Stimulated activated CD8-positive, alpha-beta memory T cell treated with anti-CD3 and anti-CD28 coated beads, Interleukin-15, amount 100 ng/mL, for 48 hours (primary cell): ENCODE measurements at places on chromosomes 13 and 19.

DNA sequence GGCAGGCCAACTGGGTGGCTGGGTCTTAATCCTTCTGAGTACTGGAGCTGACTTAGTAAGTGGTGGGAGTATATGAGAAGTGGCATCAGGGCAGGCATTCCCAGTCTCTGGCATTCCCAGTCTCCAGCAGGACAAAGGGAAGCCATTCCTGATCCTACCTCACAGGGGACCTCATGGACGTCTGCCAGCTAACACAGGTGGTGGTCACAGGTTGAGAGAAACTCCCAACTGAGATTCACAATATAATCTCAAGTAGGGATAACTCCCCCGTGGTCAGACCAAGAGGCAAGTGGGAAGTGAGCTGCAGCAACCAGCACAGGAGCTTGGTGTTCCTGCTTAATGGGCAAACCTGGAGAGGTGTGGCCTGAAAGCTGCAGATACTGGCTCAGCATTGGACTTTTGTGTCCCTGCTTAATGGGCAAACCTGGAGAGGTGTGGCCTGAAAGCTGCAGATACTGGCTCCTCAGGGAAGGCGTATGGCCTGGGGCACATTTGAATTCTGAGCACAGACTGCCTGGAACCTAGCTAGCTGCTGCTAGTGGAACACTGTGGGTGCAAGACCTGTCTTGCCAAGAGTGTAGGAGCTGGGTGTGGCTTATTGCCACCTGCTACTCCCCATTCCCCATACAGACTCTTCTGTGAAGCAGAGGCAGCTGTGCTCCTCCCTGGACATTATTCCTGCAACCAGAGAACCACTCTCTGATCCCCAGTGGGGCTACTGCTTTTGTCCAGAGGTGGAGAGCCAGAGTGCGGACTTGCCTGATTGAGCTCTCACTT, 25.9 kb upstream of the OR10H2 start:
- DNase-seq: no peak

DNA sequence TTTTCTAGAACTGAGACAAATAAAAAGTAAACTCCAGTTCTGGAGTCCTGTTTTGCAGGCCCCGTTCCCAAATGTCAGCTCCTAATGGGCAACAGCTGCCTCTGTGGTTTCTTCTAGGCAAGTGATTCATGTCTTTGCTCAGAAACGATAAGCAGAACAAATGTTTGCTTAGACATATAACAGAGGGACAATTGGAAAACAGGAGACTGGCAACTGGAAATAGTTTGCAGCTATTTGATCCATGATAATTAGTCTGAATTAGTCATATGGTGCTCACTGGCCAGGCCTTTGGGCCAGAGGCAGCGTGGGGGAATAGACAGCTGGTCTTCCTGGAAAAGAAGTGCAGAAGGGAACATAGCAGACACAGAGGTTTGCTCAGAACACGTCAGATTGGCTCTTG, 29.2 kb upstream of the TSHZ3 start:
- DNase-seq: no peak

DNA sequence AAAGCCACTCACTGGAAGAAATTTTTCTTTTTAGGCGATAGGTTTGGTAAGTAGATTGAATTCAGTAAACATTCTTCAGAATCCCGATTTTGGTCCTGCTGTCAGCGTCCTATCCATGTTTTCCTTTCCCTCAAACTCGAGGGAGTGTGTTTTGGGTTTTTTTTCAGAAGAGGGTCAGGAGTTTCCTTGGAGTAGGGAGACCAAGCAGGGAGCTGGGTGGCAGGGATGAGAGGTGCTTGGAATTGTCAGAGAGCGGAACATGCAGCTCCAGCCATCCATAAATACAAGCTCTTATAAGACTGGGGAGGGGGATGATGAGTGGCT, 1.6 kb upstream of the PCDH8 start:
- DNase-seq: no peak

DNA sequence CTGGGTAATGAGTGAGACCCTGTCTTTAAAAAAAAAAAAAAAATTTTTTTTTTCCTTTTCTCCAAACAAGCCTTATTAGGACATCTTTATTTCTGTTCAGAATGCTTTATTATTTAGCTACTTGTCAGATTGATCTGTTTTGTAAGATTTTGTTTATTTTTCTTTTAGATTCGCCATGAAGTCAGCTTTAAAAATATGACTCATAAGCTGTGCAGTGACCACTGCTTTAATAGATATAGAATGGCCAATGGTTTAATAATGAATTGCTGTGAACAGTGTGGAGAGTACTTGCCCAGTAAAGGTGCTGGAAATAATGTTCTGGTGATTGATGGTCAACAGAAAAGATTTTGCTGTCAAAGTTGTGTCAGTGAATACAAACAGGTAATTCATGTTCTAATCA, 47.7 kb downstream of the ZMYM2 start:
- DNase-seq: no peak

GRCh38 chr19:37227996-37228395, 10.0 kb downstream of the ZNF383 start:
- DNase-seq: no peak

DNA sequence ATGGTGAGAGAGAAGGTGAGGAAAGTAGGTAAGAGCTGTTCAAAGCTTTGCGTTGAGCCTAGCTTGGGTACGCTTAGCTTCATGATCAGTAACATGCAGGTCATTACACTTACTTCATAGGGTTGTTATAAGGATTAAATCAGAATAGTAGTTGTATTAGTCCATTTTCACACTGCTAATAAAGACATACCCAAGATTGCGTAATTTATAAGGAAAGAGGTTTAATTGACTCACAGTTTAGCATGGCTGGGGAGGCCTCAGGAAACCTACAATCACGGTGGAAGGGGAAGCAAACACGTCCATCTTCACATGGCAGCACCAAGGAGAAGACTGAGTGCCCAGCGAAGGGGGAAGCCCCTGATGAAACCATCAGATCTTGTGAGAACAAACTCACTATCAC, 21.9 kb downstream of the GPALPP1 start:
- DNase-seq: no peak

DNA sequence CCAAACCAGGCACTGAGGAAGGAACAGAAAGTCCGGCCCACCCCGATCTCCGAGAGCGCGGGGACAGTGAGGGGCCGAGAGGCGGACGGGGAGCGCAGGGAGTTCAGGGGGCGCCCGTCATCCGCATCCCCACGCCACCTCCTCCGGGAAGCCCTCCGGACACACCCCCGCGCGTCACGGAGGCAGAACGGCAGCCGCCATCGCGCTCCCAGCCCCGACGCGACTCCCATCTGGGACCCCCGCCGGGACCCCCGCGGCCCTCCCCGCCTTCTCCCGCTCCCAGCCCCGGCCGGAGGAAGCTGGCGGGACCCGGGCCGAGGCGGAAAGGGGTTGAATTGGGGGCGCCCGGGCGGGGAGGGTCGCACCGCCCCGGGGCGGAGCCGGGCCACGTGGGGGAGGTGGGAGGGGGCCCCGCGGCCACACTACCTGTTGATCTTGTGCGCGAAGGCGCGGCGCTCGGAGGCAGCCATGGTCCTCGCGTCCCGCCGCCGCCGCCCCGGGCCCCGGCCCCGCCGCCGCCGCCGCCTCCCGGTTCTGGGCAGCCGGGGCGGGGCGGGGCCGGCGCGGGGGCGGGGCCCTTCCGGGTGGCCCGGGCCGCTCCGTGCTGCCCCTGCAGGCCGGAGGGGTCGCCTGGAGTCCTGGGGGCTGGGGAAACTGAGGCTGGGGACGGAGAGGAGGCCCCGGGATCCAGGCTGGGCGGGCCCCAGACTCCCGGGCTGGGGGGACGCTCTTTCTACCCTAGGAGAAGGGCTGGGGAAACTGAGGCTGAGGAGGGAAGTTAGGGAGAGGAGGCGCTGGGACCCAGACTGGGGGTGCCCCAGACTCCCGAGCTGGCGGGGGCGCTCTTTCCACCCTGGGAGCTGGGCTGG, at the start of gene DOCK6:
Gene DOCK6 (minus strand): TSS at position 554 of the 869 bp plus-strand sequence. CDS start 84 bp downstream, at position 470.
- no peak for DNase-seq

DNA sequence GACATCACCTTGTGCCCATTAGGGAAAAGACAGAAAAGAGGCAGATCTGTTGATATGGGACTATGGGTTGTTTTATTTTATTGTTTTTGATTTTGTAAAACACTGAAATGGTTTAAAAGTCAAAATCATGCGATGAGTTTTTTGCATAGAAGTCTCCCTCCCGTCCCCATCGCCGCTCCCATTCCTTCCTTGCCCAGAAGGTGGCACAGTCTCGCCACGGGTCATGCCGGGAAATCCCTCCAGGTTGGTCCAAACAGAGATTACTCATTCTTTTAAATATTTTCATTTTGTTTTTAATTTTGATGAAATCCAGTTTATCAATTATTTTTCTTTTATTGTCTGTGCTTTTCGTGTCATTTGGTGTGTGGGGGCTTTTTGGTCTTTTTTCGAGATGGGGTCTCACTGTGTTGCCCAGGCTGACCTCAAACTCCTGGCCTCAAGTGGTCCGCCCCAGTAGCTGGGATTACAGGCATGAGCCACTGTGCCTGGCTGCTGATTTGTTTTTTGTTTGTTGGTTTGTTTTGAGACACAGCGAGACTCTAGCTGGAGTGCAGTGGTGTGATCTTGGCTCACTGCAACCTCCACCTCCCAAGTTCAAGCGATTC, 9.2 kb downstream of the PGPEP1 start:
- DNase-seq: no peak

- DNase-seq: no peak
Observed at GRCh38 chr19:41610789-41611188, 16.1 kb downstream of the CEACAM4 start.

- DNase-seq: no peak
Observed at GRCh38 chr13:46621133-46621532, 68.2 kb downstream of the LRCH1 start.

DNA sequence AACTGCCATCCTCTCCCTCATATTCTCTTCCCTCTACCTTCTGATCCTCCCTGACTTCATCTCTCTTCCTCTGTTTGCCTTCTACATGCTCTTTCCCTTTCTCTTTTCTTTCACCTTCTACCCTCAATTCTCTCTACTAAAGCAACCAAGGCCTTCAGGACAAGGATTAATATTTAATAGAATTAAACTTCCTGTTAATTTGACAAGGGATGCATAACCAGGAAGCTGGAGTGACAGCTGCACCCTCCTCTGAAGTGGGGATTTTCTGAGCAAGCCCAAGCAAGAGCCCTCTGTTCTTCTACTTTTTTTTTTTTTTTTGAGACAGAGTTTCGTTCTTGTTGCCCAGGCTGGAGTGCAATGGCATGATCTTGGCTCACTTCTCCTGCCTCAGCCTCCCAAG, 63.4 kb upstream of the MED4 start:
- no peak for DNase-seq

DNA sequence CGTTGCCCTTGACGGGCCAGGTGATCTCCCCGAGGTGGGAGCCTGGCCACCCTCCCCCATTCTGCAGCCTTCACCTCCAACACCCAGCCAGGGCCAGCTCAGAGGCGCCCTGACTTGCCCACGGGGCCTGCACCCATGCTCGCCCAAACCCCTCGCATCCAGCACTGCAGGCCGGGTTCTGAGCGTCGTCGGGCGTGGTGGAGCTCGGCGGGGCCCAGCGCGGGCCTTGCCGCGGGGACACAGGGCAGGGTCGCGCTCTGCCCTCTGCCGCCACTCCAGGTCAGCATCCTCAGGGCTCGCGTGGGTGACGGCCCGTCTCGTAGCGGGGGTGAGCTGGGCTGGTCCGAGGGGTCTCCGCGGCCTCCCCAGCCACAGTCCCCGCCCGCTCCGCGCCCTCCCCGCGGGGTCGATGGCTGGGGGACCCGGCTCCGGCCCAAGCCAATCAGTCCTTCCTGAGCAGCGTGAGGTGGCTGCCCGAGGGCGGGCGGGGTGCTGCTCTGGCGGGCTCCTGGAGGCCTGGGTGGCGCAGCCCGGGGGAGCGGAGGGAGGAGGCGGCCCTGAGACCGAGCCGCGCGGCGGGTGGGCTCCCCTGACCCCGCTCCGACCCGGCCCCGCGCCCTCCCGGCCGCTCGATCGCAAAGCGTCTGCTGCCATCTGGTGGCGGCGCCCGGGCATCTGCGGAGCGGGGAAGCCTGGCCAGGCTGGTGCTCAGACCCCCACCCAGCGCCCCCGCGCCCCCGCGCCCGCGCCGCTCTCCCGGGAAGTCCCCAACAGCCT, 61.4 kb downstream of the CCNE1 start:
- peak; percentile 45 for DNase-seq

DNA sequence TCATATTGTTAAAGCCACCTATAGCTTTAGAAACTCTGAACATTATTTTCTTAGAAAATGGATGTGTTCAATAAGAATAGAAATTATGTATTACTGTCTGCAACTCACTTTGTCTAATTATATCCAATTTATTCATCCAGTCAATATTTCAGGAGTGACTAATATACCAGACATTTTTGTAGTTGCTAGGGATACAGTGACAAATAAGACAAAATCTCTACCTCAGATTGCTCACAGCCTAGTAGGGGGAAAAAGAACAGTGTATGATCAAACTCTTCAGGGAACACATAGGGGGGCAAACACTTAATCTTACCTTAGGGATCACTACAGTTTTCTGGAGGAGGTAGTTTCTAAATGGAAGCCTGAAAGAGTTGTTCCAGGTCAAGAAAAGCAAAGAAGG, 8.6 kb downstream of the BRCA2 start:
- DNase-seq: no peak

GRCh38 chr19:1261798-1262622, 7.1 kb upstream of the CIRBP start:
- DNase-seq: no peak

DNA sequence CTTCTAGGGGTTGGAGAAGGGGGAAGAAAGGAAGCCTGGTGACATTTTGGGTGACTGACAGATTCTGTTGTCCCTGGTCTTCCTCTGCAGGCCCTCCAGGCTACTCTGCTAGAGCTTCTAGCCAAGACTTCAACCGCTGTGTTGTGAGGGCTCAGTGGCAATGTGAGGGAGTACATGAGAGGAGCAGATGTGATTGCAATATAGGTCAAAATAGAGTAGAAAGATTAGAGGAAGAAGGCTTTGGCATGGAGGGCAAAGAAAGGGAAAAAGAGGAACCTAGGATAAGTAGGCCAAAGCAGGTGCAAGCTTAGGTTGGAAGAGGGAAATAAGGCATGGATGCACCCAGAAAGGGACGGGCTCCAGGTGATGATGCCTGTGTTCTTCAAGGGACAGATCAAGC, 216.9 kb downstream of the RGCC start:
- DNase-seq: no peak

GRCh38 chr13:29065142-29065541, 245.0 kb downstream of the MTUS2 start:
- DNase-seq: no peak

- no peak for DNase-seq
Observed at GRCh38 chr19:898663-899062, 5.4 kb downstream of the RNU6-9 start.

DNA sequence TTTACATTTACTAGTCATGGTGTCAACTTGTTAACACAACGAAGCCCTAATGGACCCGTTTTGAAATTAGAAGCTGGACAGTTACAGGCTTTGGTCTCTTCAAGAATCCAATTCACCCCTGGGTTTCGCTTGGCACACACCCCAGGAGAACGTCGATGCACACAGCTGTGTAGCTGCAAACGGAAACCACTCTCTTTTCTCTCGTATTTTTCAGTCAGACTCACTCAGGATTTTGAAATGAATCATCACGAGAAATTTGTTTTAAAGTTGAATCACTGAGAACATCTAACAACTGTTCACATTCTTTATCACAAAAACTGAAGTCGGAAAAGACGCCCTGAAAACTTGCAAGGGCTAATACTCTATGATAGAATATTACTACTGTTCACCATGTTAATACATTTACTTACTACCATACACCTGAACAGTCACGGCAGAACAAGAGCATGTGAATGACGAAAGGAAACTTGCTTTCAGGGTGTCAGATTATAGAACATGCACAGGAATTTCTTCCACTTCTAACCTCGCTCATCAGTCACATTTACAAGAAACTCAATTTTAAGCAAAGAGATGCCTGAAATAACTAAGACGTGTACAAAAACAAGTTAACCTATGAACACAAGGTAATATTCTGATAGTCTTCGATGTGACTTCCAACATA, 4.7 kb downstream of the PNMA8A start:
- no peak for DNase-seq

- DNase-seq: no peak
Observed at GRCh38 chr13:112772539-112772909, 82.7 kb downstream of the ATP11A start.
